ENCODE measurements at places on chromosomes 2 and 18.

GRCh38 chr2:32594573-32594972, 33.3 kb upstream of the TTC27 start:
- no peak for DNase-seq

DNA sequence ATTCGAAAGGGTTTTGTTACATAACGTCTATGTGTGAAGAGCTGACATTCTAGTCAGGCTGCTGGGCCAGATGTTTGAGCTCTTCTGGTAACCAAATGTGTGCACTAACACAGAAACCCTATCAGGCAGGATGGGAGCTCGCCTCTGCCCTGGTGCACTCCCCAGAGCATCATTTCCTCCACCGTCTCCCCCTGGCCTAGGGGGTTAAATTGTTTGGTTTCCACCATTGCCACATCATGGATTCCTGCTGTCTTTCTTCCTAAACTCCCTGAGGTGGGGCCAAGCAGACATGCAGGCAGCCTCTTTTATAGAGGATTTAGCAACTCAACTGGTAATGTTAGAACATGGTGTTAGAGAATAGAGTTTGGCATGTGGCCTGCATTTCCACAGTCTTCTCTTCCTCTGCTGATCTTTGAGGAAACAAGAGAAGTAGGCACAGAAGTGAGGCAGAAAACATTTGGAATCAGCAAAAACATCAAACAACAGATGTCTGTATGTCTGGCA, 87.3 kb downstream of the ANTXR1 start:
- DNase-seq, result no peak

DNA sequence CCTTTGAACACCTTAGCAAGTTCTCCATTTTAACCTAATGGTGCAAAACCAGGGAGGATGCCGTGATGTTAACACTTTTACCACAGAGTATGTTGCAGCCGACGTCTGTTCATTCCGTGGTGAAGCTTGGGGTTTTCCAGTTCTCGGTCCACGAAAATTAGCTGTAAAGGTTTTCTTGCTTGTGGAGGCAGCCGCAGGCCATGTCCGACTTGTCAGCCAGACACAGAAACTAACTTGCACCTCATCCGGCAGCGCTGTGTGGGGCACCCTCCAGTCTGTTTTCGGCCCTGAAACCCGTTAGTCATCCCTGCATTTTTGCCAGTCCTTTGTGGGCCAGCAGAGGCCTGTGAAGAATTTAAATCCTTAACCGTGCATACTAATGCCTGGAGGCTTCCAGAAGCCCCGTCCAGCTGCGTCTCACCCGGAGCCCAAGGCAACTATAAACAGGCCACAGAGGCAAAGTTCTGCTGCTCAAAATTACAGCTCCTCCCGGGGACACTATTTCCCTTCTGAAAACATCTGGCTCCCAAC, 70.6 kb downstream of the SH3YL1 start:
- DNase-seq, result no peak

- no peak for DNase-seq
These were observed 432.1 kb upstream of the DCC start for GRCh38 chr18:51907687-51908597.

DNA sequence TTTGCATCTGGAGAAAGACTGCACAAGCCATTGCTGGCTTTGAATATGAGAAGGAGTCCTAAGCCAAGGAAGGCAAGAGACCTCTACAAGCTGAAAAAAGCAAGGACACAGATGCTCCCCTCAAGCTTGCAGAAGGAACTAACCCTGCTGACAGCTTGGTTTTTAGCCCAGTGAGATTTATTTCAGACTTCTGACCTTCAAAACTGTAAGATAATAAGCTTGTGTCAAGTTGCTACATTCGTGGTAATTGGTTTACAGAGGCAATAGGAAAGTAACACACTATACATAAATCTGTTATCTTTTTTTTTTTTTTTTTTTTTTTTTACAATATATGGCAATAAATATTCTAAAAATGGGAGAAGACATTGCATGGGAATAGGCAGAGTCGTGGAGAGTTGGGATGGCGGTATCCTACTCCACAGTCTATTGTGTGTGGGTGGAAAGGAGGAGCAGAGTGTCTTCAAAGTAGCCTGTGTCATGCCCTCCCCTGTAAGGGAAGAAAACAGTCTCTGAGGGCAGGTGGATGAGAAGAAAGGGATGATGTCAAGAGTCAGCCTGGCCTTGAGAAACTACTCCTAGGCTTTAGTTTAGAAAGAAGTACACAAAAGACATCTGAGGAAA, 196.9 kb downstream of the THSD7B start:
- DNase-seq, result no peak
